ENCODE measurements at places on chromosomes 13 and 19.

DNA sequence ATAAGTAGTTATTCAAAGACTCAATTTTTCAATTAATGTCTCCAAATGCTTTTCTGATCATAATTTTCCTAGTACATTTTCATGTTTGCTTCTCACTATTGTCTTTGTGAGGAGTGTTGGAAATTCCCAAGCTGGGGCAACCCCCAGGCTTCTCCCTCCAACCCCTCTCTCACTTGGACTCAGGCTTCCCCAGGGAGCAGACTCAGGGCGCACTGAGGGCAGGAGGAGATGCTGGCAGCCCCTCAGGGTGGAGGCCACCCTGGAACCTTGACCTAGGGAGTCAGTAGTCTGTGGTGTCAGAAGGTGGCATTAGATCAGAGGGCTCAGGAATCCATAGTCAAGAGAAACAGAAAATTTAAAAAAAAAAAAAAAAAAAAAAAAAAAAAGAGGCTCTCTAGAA lies 86.5 kb upstream of the IRS2 start:
- DNase-seq, result no peak

DNA sequence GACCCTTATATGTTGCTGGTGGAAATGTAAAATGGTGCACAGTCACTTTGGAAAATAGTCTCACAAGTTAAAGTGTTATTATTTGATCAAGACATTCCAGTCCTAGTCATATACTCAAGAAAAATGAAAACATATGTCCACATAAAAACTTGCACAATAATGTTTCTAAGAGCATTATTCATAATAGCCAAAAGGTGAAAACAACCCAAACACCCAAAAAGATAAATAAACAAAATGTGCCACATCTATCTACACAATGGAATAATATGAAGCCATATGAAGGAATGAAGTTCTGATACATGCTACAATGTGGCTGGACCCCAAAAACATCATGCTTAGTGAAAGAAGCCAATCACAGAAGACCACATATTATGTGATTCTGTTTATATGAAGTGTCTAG lies 14.4 kb upstream of the AKAP8 start:
- no peak for DNase-seq

- no peak for DNase-seq
These were observed 53.3 kb downstream of the PARP4 start for GRCh38 chr13:24459234-24459633.

DNA sequence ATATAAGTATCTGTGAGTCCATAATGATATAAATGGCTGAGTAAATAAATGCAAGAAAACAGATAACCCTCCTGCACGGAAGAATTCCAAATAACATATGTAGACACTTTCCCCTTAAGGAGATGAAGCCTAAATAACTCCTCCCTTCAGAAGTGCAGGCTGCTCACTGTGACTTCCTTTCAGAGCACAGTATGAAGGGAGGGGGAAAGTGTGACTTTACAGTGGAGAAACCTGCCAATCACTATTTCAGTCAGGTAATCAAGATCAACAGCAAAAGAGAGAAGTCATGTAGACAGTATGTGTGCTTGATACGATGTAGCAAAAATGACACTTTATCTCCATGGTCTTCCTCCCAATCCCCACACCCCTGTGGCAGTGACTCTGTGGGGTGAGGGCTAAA lies 7.1 kb downstream of the GGACT start:
- no peak for DNase-seq

GRCh38 chr13:44719857-44720671 lies 143.9 kb upstream of the TSC22D1 start:
- DNase-seq, result no peak

- no peak for DNase-seq
These were observed at the start of gene FAM124A for GRCh38 chr13:51222037-51222685. TSS of gene FAM124A (plus strand) at chr13:51222398. CDS start at chr13:51222502, 104 bp downstream.

- no peak for DNase-seq
These were observed 36.9 kb upstream of the DCUN1D2 start for GRCh38 chr13:113527272-113527958.

GRCh38 chr19:39710333-39710890 lies 6.1 kb downstream of the LGALS14 start:
- DNase-seq, result no peak

GRCh38 chr13:77714119-77714755 lies 16.8 kb downstream of the SLAIN1 start:
- DNase-seq, result no peak

- DNase-seq, result no peak
These were observed 5.3 kb upstream of the SUCLA2 start for GRCh38 chr13:48006396-48006795.

- no peak for DNase-seq
These were observed 6.6 kb upstream of the CD79A start for GRCh38 chr19:41870401-41870873.

- no peak for DNase-seq
These were observed 826.7 kb downstream of the DIAPH3 start for GRCh38 chr13:59337070-59337469.

DNA sequence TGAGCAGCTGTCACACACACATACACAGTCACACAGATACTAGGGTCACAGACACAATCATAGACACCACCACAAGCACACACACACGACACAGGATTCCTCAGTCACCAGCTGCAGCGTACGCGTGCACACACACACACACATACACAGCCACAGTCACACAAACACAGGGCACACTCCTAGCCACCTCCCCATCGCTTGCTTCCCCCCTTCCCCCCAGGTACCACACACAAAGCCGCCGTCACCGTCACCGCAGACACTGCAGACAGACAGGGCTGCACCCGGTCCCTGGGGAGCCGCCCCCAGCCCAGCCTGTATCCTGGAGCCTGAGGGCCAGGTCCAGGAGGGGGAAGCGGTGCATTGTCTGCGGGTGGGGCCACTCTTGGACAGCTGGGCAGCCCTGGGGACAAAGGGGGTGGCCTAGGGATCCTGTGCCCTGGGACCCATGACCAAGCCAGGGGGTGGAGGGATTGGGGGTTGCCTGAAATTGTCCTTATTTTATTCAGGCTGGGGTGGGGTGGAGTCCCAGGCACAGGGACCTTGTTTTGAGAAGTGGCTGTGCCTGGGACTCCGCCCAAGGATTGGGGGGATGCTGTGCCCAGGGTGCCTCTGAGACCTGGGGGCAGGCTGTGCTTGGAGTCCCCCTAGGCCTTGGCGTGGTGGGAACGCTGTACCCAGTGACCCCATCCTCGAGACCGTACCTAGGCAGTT lies 957 bp downstream of the NUMBL start:
- no peak for DNase-seq

- DNase-seq, result no peak
These were observed 49.2 kb upstream of the ATP12A start for GRCh38 chr13:24630851-24631620.

- DNase-seq, result no peak
These were observed at the start of gene GJB6 for GRCh38 chr13:20231839-20232555. TSS of gene GJB6 (minus strand) at chr13:20232319. CDS start at chr13:20223480, 8,839 bp downstream.

DNA sequence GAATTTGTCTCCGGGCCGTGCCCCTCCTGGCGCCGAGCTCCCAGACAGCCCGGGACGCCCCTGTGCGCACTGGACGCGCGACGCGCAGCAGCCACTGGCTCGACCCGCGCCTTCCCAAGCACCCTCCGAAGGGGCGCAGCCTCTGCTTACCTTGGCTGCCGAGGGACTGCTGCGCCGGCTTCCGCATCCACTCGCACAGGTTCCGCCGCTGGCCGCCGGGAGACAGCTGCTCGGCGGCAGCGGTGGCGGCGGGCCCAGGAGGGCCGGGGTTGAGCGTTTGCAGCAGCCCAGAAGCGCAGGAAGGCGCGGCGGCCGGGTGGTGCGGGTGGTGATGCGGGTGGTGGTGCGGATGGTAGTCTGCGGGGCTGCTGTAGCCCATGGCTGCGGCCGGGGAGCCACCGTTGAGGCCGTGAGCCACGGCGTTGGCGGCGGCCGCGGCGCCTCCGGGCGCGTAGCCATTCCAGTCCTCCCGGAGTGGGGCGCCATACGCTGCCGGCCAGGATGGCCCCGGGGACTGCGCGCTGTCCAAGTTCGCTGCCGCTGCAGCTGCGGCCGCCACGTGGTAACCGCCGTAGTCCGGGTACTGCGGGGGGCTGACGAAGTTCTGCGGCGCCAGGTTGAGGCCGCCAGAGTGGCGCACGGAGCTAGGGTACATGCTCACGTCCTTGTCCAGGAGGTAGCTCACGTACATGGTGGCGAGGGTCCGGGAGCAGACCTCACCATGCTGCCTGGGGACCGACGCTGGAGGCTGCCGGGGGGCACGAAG lies 616 bp downstream of the CDX2 start:
- DNase-seq, result no peak

GRCh38 chr13:28658539-28658795 lies 463 bp upstream of the POMP start:
- no peak for DNase-seq

DNA sequence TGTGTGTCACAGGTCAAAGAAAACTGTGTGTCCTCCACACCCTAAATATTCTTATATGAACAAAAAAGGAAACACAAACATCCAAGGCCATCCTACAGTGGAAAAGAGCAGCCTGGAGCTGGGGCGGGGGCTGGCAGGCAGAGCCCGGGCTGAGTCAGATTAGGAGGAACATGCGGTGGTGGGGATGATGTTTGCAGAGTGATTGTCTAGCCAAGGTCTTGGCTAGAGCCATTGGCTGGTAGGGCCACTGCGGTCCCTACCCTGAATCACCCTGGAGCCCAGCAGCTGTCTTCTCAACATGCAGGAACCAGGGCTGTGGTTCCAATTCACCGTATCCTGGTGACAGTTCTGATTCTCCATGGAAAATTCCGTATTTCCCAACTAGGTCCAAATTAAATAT lies 439.5 kb downstream of the FGF9 start:
- DNase-seq, result no peak

DNA sequence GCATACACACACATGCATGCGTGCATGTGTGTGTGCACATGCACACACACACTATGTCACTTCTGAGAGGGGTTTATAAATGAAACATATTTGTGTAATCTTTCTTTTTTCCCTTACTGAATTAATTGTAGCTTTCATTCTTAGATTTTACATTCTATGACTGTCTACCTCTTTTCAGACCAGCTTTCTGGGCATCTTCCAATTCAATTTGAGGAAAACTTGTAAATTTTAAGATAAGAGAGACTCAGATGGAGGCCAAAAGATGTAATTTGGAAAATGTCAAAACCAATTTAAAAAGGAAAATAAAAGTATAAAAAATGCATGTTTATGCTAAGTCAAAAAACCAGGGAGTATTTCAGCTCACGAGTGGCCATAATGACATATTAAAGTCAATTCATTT lies 594.5 kb downstream of the OLFM4 start:
- no peak for DNase-seq

GRCh38 chr13:63731896-63732295 lies 2316.2 kb upstream of the PCDH20 start:
- DNase-seq, result no peak

- no peak for DNase-seq
These were observed 528.7 kb downstream of the RFC3 start for GRCh38 chr13:34346626-34347025.

- DNase-seq, result no peak
These were observed 19.0 kb upstream of the PLPP2 start for GRCh38 chr19:310141-310651.

DNA sequence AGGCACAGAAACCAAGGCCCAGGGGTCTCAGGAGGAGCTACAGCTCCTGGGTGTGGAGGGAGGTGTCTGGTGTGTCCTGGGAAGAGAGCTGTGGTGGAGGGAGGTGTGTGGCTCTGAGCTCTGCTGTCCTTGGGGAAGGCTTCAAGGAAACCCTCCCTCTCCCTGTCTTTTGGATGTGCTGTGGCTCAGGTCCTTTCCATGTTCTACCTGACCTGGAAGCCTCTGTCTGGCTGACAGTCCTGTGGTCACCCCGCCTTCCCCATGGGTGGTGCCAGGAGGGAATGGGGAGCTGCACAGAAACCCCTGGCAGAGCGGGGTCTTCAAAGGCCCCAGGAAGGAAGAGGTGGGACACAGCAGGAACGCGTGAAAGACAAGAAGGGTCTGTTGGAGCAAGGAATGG lies 617 bp upstream of the CEACAM7 start:
- no peak for DNase-seq

DNA sequence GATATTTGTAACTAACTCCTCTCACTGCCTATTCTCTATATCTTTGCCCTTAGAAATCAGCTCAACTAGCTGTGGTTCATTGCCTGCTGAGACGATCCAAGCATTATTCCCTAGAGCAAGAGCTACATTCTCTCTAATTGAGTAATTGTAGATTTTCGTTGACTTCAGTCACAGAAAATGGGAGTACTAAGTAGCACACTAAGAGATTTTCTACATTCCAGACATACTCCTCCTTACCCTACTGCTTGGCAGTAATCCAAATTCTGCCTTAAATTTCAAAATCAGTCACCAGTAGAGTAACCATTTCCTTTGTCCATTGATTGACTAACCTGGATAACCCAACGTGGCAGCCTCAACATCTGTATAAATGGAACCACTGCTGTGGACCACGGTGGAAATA lies 1786.8 kb downstream of the SLITRK5 start:
- no peak for DNase-seq

- peak; percentile 85 for DNase-seq
These were observed 441 bp upstream of the ZFP28 start for GRCh38 chr19:56538254-56538760.

Measured in activated T-cell treated with anti-CD3 and anti-CD28 coated beads for 4 hours (primary cell).